ENCODE measurements at places on chromosomes 5 and 9.

GRCh38 chr5:88390096-88390441 is 121.4 kb upstream of the TMEM161B start:
- DNase-seq: peak; percentile 12

DNA sequence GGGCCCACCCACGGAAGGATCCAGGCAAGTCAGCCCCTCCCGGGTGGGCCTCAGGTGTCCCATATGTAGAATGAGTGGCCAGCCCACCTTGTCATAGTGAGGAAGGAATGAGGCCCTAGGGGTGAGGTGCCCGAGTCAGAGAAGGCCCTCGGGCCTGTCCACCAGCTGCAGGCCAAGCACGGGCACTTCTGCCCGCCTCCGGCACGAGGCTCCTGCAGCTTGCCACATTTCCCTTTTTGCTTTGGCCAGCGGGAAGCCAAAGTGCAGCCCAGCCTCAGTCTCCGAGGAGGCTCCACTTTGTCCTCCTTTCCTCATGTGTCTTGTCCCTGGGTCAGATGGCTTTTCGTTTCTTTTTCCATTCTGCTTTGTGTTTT is 72.9 kb downstream of the PSMB7 start:
- DNase-seq: no peak

DNA sequence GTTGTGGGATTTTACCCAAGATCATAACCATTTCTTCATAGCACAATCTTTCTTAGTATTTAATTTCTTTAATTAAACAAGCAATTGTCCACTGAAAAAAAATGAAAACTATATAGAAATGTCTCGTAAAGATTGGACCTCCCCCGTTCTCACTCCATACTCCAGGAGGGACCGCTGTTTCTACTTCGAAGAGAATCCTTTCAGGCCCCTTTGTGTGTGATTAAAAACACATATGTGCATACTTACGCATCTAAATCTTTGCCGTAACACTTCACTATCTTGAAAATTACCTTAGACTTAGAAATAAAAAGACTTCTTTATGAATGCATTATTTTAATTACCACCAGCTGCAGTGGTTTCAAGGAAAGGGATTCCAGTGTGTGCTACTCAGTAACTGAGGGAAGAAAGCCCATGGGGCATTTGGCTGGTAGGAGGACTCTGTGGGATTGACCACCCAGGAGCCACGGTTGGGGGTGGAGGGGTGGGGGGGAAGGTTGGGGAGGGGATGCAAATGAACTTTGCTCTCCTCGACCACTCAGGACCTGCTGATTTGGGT is 209.1 kb downstream of the FAM114A2 start:
- no peak for DNase-seq

DNA sequence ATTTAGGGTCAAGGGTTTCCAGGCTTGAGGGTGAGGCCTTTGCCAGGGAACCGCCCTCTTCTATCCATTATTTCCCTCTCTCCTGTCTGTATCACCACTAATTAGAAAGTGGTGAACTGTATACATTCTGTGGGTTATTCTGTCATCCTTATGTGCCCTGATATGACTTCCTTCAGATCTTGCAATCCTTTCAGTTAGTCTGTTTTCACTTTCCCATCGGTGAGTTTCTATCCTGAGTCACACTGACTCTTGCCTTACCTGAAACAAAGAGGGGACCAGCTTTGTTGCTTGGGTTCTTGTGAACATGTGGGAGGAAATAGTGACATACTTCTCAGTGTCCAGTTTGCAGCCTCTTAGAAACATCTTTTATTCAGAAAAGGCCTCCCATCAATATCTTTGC is 205.4 kb upstream of the GHR start:
- DNase-seq: no peak

DNA sequence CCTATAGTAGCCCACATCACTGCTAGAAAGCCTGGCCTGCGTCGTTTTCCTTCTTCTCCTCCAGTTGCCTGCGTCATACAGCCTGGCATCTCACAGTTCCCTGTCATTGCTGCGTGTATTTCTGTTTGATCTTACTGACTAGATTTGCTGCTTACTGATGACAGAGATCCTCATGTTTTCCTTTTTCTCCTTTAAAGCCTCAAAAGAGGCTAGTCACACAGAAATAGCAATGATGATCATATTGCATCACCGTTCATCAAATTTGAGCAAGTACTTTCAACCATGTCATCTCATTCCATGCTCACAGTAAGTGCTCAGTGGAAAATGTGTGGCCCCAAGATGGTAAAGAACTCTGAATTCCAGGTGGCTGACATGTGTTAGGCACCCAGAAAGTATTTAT is 76.8 kb downstream of the MVB12B start:
- no peak for DNase-seq

GRCh38 chr9:79708541-79708940 is 136.8 kb downstream of the TLE4 start:
- DNase-seq: no peak

- DNase-seq: no peak
Observed at GRCh38 chr9:3857673-3858072, 331.9 kb upstream of the RFX3 start.

DNA sequence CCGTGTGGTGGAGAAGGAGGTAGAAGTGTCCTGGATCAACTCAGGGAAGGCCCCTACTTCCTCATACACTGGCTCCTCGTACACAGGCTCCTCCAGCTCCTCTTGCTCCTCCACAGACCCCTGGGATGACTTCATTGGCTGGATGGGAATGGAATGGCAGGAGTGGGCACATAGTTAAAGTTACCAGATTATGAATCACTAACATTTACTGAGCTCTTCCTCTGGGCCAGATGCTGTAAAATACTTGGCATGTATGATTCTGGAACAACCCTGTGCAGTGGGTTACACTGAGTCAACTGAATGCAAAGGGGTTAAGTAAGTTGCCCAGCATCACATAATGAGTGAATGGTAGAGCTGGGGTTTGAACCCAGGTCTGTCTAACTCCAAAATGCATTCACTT is 3.1 kb upstream of the FCHSD1 start:
- no peak for DNase-seq

GRCh38 chr5:56759521-56760216 is 55.7 kb upstream of the MAP3K1 start:
- DNase-seq: no peak

GRCh38 chr5:129110742-129111141 is 16.2 kb downstream of the ISOC1 start:
- DNase-seq: no peak

DNA sequence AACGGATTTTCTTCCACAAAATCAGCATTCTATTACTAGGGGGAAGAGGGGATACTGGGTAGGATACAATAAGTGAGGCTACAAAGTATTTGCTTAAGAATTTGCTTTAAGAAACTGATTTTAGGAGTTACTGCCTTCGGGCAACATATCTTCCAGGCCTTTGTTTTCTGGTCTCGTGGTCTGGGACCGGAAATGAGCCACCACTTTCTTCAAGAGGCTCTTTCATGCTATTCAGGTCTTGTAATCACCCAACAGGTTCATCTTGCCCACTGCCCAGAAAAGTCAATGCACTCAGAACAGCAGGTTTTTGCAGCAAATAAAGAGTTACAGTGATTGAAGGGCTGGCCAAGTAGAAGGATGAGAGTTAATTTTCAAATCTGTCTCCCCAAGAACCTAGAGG is 6.6 kb upstream of the AOPEP start:
- DNase-seq: no peak

DNA sequence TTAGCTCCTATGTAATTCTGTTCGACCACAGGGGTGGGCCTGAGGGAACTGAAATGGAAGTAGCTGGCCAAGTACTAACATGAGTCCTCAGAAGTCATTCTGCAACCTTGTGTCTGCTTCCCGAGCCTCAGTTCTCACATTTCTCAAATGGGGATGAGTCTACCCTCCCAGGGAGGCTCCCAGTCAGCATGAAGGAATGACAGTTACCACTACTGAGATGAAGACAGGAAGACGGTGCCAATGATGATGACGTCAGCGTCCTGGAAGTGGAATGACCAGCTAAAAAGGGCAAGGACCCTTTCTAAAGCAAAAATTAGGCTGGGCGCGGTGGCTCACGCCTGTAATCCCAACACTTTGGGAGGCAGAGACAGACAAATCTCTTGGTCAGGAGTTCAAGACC is 6.8 kb downstream of the PIP5KL1 start:
- DNase-seq: no peak

DNA sequence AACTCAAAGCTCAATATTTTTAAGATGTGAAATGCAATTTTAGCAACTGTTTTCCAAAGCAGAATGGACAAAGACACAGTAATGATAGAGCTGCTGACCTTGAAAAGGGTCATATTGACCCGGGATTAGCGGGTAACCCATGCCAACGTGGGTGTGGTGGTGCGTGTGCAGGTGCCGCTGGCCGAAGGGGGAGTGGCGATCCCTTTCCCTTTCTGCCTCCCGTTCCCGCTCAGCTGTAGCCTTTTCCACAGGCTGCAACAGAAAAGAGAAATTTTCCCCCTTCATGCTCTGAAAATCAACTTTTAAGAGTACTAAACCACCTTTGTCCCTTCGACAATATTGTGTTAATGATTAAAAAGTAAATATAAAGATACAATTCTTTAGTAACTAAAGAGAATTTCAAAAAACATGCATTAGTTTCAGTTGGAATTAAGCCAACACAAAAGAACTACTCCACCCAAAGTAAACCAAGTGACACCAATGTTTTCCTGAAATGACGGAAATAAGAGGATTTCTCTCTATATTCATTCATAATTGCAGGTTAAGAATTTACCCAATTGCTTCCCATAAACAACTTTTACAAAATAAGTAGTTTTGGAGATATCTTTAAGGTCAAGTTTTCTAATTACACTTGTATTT is 105.2 kb downstream of the ZNF608 start:
- DNase-seq: no peak

GRCh38 chr9:98794802-98795201 is 1.6 kb downstream of the ANKS6 start:
- DNase-seq: no peak

GRCh38 chr9:129685220-129685932 is 19.9 kb downstream of the PRRX2 start:
- DNase-seq: no peak

DNA sequence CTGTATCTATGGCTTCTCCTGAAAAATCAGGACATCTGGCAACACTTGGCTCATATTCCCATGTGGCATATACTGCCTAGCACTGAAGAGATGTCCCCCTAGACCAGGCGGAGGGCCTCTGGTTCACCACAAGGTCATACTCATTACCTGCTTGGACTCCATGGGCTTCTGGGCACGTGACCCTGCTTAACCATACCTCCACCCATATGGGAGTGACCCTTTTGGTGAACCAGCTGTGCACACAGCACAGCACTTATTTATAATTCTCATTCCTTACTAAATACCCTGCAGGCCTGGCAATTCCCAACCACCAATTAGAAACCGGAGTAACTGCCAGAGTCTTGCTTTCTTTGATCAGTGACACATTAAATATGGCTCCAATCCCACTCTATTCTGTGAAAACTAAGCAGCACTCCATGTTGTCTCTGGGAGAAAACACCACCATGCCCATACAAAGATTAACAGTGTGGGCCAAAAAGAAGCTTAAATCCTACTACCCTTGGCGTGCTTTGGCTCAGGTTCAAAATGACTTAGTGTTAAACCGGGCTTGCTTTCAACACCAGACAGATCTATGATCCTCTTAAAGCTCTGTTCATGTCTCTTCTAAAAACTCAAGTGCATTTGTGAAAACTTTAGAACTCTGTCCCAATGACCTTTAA is 57.7 kb downstream of the MTMR12 start:
- no peak for DNase-seq

DNA sequence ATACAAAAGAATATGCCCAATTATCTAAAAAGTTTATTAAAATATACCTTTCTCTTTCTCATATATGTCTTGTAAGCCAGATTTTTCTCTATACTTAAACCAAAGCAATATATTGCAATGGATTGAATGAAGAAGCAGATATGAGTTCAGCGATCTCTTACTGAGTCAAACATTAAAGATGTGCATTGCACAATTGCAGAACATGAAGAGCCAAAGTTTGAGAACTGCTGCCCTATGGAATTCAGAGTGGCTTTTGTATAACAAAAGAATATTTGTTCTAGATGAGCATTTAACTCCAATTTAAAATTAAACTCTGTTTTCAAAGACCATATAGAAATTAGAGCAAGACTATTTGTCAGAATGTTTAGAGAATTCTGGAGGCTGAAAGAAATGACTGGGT is 519.0 kb upstream of the DAB2 start:
- no peak for DNase-seq

DNA sequence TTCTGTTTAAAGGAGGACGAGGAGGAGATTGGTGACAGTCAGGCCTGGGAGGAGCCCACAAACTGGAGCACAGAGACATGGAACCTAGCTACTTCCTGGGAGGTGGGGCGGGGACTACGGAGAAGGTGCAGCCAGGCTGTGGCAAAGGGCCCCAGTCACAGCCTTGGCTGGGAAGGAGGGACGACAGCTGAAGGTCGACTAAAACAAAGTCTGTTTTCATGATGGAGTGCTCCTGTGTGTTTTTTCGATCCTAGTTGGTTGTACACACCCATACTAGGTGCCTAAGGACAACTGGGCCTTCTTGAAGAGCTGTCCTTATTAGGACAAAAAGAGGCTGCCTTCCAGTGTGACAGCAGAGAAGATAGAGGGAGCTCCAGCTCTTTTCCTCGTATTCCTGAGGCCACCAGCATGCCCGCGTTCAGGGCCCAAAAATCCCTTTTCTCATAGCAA is 2.9 kb downstream of the CCDC107 start:
- DNase-seq: no peak

- DNase-seq: no peak
Observed at GRCh38 chr9:133189826-133190225, 19.2 kb downstream of the OBP2B start.

GRCh38 chr5:352639-353611 is 31.4 kb downstream of the AHRR start:
- DNase-seq: no peak

DNA sequence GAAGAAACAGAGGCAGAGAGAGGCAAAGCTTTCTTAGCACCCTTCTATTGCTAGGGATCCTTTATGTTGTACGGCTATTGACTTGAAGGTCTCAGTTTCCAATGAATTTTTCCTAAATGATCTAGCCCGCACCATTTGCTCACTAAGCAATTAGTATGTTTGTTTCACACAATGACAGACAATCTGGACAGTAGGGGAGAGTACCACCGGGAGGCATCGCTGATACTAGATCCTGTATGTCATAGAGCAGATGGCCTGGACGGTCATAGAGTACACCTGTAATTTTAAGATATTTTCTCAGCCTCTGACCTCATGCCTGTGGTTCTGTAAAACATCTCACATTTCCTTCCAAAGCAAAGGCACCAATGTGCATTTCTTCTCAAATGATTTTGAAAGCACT is 194.3 kb downstream of the TLE4 start:
- DNase-seq: no peak

Data from HEK293T (cell line).